Activated gamma-delta T cell treated with Interleukin-2 at 50 U/mL for 16 hours (primary cell): ENCODE measurements at places on chromosomes 4 and X.

GRCh38 chrX:80335062-80335830 is 85.0 kb upstream of the TENT5D start:
- DNase-seq: no peak

DNA sequence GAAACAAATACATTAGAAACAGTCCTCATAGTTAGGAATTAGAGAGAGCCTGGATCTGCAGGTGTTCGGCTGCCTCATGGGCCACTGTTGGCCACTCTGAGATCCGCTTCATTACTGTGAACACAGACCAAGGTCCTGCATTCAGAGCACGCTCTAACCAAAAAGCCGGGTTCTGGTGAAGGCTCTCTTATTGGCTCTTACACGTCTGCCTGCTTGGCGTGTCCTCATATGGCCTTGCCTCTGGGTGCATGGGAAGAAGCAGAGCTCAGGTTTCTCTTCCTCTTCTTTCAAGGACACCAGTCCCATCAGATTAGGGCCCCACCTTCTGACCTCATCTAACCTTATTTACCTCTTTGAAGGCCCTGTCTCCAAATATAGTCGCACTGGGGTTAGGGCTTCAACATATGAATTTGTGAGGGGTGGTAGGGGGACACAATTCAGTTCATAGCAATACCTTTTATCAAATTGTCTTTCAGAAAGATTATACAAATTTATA is 37.1 kb upstream of the ELF2 start:
- no peak for DNase-seq

DNA sequence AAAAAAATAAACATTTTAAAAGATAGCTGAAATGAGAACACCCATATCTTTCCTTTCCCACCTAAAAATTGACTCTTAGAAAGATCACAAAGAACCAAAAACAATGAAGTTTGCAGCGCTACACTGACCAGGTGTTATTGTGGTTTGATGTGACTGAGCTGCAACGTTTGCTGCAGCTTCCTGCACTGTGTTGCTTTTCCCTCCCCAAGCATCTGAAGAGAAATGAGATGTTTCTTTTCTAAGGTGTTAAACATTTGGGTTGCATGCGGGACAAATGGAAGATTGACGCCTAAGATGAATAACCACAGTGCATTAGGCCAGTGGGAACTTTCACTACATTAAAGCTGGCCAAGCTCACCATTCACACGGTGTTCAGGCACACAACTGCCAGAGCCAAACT is 8.9 kb downstream of the LEF1 start:
- no peak for DNase-seq

DNA sequence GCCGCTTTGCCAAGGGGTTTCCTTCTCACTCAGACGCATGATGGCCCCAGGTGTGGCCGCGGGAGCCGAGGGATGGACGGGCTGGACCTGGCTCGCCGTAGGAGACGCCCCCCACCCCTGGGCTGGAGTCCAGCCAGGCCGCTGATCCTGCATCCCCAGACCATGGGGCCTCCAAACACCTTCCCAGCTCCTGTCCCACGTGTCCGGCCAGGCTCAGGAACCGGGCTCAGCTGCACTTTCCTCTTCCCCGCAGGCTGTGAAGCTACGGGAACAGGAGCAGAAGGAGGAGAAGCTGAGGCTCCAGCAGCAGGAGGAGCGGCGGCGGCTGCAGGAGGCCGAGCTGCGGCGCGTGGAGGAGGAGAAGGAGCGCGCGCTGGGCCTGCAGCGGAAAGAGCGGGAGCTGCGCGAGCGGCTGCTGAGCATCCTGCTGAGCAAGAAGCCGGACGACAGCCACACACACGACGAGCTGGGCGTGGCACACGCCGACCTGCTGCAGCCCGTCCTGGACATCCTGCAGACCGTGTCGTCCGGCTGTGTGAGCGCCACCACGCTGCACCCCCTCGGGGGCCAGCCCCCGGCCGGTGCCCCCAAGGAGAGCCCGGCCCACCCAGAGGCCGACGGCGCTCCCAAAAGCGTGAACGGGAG is 9.1 kb downstream of the AKAP17A start:
- no peak for DNase-seq

DNA sequence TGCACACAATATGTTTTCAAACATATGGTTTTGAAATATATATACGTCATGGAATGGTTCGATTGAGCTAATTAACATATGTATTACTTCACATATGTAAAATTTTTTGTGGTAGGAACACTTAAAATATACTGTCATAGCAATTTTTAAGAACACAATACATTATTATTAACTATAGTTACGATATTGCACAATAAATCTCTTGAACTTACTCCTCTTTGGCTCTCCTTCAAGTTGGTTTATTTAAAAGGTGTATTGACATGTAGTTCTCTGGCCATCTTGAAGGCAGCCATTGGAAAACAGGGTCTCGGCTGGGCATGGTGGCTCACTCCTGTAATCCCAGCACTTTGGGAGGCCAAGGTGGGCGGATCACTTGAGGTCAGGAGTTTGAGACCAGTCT is 53.8 kb downstream of the CASP3 start:
- DNase-seq: no peak

DNA sequence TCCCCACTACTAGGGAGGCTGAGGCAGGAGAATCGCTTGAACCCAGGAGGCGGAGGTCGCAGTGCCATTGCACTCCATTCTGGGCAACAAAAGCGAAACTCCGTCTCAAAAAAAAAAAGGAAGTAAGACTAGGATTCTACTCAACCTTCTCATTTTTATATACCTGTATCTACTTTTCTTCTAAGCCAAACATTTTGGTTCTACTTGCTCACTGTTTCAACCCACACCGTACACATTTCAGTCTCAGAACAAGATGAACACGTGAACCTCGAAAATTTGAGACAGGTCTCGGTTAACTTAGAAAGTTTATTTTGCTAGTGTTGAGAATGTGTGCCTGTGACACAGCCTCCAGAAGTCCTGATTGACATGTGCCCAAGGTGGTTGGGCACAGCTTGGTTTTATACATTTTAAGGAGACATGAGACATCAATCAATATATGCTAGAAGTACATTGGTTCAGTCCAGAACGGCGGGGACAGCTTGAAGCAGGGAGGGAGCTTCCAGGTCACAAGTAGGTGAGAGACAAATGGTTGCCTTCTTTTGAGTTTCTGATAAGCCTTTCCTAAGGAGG is 3.7 kb downstream of the ADD1 start:
- DNase-seq: no peak

DNA sequence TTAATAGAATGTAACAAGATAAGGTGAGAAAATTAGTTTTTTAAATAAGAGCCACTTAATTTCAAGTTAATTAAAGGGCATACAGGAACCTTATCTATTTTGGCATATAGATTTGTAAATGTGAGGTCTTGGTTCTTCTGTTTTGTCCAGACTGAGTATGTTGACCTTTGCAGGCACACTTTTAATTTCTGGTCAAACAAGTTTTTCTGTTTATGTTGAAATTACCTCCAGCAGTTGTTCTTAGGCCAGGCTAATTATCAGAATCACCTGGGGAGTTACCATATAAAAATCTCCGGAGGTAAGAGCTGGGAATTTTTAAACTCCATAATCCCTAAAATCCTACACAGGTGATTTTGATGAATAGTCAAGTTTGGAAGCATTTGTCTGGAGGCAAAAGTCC is 227.4 kb upstream of the ANKRD50 start:
- DNase-seq: no peak

DNA sequence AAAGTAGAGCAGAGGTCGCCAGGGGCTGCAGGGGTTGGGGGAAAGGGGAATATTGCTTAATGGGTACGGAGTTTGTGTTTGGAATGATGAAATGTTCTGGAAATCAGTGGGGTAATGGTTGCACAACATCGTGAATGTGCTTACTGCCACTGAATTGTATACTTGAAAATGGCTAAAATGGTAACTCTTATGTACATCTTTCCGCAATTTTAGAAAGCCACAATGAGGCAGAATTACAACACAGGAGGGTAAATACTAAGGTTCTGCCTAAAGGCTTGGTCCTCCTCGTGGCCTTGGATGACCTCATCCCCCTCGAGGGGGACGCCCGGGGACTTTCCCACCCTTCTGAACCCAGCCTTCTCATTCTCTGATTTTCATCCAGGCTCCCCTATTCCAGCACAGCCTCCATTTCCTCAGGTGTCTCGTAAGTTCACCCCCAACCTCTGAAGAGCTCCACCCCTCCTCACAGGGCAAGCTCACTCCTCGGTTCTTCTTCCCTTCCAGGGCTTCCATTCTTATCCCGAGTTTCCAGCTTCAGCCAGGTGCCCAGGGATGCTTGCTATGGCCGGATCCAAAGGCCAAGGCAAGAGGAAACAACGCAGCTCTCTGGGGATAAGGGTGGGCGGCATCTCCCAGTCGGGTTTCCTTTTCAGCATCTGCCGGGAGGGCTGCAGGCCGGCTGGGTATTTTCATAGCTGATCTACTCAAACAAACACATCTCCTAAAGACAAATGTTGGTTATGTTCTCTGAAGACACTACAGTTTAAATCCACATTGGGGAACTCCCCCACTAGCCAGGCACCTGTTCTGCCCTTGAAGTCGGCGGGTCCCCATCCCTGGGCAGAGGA is 71.3 kb upstream of the ACSL1 start:
- DNase-seq: no peak

DNA sequence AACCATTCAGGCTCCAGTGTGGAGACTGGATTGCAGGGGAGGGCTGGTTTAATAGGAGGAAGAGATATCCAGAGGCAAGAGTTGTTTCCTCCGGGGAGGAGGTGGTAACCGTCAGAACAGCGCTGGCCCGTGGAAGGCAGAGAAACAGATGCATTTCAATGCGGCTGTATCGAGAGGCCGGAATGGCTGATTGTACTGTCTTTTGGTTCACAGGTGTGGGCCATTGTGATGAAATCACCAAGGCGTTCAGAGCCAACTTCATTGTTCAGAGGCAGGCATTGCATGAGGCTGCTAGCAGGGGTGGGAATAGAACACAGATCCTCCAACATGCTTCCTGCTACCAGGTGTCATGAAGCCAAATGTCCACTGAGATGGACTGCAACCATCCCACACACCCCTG is 53.0 kb downstream of the SHOX start:
- DNase-seq: no peak

- no peak for DNase-seq
Measured at GRCh38 chrX:39336671-39337311, 535.5 kb downstream of the MID1IP1 start.

DNA sequence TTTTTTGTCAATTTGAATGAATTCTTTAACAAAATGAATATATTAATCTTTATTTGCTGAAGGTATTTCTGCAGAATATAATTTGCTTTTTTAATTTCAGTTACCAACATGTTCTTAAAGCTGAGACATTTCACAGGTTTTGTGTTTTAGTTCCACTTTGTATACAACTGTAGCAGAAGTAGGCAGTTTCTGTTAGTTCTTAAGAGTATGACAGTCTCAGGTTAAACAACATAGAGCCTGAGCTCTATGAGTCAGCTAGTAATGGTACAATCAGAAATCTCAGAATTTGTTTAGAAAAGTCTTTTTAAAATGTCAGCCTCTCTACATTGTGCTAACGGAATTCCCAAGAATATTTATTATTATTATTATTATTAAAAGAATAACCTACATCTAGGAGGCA is 50.4 kb downstream of the GSTCD start:
- DNase-seq: no peak

DNA sequence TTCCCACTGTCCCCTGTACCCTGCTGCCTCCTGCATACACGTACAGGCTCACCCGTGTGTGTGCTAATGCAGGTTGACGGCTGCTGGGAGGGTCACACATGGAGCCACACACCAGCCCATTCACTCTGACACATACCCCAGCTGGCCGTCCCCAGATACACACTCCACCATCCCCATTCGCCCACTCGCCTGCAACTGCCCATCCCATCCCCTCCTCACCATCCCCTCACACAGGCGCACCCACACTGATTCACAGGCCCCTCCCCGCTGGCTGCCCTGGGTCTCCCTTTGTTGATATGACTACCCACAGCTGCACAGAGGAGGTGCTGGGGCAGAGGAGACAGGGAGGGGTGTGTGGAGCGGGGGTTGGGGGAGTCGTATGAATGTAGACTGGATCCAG is 25.7 kb downstream of the PJA1 start:
- DNase-seq: no peak

- no peak for DNase-seq
Measured at GRCh38 chr4:181971973-181972372, 271.2 kb upstream of the TENM3 start.

DNA sequence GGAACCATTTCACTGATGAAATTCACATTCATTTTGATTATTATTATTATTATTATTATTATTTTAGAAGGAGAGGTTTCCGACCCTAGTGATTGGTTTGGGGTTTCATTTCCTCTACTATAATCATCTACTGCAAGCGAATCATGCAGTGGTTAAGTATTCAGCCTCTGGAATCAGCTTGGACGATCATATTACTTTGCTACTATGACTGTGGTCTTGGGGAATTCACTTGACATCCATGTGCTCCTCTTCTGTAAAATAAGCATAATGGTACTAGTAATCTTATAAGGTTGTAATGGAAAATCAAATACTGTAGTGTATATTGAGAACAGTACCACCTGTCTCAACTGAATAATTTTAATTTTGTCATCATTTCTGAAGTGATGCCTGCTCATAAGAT is 132.1 kb upstream of the SLC4A4 start:
- no peak for DNase-seq

GRCh38 chr4:154416190-154416547 is 75.4 kb downstream of the DCHS2 start:
- DNase-seq: no peak

DNA sequence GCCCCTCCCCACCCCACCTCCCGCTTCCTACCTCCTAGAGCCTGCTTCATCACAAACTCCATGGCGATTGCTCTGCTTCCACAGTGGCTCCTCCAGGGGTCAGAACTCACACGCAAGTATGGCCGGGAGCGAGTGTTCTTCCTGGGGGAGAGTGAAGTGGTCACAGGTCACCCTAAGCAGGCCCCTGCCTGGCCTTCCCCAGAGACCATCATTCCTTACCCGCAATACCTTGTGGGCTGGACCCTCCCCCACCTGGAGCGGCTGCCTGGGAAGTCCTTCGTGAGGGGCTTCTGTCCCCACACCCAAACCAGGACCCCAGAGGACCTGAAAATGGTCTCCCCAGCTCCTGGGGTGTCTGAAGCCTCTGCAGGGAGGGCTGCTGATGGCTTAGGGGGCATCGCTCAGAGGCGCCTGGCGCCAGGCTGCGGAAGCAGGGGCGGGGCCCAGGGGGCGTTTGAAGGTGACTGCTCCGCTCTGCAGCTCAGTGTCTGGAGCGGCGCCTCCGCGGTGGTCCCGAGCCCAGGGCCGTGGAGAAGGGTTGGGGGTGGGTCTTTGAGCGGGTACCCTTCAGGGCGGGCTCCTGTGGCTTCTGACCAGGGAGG is 1.4 kb downstream of the CPLX1 start:
- no peak for DNase-seq

GRCh38 chr4:13267091-13267490 is 217.0 kb downstream of the RAB28 start:
- no peak for DNase-seq

- DNase-seq: no peak
Measured at GRCh38 chr4:161657616-161658015, 506.2 kb downstream of the FSTL5 start.

DNA sequence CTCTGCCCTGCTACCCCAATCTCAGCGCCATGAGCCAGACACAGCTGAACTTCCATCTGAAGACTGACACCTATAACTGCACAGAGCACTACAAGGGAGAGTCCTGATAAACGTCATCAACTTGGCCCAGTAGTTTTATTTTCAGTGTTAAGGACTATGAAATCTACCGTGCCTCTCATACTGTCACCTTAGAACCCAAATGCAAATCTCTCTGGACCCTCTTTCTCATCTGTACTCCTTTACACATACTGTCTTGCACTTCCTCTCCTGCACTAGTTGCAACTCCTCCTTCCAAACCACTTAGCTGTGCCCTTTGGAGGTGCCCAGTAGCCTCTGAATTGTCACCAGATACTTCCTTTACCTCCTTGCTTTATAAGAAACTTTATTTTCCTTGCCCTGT is 420.2 kb upstream of the CNKSR2 start:
- no peak for DNase-seq
